Activated CD8-positive, alpha-beta memory T cell treated with anti-CD3 and anti-CD28 coated beads for 4 hours (primary cell): ENCODE measurements at places on chromosomes 3 and 15.

DNA sequence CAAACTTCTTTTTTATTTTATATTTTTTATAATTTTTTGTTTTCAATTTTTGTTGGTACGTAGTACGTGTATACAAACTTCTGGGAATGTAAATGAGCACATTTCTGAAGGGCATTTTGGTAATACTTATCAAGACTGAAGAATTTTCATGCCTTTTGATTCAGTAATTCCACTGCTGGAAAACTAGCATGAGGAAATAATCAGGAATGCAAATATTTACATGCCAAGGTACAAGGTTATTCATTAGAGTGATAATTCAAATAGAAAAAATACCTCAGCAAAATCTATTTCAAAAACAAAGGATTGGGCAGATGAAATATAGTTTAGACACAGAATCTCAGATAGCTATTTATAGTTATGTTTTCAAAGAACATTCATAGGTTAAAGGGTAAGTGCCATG lies 128.7 kb downstream of the DMXL2 start:
- DNase-seq = no peak

DNA sequence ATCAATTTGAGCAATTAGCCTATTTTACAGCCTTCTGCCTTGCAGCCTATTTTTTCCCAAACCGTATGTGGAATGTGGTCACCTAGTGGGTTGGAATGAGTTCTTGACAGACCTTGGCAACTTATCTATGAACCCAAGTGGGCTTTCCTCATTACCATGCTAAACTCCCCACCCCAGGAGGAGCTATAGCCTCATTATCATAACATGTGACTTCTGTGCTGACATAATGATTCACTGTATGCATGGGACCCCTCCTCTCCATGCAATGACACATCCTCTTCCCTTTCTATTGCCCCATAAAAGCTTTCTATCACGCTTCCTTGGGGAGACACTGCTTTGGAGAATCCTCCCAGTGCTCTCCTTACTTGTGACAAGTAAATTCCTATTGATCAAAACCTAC lies 83.5 kb upstream of the FHIT start:
- no peak for DNase-seq

GRCh38 chr15:33328106-33328505 lies 17.3 kb downstream of the RYR3 start:
- no peak for DNase-seq

DNA sequence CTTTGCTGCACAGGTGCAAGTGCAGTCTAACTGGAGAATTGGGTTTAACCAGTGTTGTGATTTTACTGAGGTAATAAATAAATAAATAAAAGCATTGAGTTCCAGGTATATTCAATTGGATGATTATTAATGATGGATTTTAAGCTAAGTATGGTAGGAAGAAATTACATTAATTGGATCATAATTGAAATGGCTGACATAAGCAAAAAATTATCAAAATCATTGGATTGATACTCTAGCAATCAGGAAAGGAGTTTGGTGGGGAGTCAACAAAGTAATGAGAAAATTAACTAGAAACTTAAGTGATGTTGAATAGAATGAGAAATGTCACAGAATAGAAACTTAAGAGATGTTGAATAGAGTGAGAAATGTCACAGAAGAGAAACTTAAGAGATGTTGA lies 981.9 kb downstream of the SI start:
- no peak for DNase-seq

- no peak for DNase-seq
These were observed 873.5 kb downstream of the OTOL1 start for GRCh38 chr3:162370141-162370540.

- DNase-seq = no peak
These were observed 420.7 kb downstream of the ZNF385D start for GRCh38 chr3:21330293-21330692.

DNA sequence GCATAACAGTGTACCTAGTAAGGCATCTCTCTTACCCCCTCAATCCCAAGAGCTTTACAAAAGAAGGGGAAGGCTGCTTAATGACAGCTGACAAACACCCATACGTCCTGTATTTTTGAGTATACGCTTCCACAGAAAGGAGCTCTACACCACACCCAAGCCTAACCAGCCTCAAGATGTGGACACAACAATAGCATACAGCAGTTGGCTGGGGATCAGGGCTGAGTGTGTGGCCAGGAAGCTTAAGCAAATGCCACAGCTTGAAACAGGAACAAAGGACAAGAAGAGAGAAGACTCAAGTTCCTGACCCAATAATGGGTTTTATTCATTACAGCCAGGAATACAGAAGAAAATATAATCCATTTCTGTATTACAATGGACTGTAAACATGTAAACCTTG lies 6.9 kb downstream of the HEXA start:
- DNase-seq = no peak

DNA sequence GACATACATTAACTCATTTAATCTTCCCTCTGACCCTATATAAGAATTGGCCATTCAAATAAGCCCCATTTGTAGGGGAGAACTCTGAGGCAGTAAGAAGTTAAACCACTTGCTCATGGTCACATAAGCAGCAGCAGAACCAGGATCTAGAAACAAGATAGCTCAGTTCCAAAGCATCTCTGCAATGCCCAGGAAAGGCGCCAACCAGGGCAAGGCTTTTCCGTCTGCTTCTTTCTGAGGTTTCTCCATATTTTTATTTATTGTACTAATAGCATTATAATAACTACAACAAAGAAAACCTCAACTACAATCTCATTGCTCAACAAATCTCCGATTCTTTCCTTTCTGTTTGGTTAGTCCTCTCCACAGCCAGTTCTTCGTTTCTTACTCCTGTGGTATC lies 4.3 kb upstream of the UBE2E2 start:
- no peak for DNase-seq

DNA sequence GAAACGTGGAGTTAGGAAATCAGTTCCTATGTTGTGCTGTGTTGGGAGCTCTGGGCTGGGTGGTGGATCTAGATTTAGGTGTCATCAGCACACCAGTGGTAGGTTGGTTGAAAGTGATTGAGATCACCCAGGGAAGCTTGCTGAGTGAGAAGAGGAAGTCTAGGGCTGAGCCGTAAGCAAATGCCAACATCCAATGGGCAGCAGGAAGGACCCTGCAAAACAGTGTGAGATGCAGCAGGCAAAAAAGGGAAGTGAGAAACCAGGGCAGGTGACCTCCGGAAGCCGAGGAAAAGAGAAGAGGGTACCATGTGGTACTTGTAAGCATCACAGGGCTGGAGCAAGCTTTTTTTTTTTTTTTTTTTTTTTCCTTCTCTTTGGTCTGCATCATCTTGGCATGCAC lies 15.9 kb upstream of the COPG1 start:
- DNase-seq = no peak

- DNase-seq = no peak
These were observed 625.7 kb upstream of the LMCD1 start for GRCh38 chr3:7875925-7876324.

DNA sequence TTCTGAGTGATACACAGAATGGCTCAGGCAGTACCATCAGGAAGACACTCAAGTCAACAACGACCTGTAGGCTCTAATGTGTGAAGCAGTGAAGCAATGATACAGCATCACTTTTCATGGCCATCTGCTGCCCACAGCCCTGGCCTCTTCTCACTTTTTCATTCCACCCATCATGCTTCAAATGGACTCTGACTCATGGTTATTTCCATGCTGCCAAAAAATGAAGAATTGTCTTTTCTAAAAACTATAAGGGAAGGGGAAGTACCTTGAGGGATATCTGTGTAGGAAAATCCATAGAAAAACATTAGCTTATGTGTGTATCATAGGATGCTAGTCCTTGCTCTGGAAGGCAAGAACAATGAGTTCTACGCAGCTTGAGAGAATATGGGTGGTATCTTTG lies 11.5 kb downstream of the HGD start:
- DNase-seq = no peak

DNA sequence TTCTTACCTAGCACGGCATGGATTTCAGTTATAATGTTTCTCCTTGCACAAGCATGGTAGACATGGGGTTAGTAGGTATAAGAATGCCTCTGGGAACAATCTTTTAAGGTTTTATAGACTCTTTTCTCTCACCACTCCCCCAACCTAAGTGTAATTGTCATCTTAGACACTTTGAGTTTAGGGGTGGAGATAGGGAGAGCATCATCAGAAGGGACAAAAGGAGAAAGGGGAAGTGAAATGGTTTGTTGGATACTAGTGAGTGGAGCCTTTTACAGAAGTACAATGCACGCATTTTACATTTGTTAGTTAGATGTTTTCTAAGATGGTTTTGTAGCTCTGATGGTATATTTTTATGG lies 189.2 kb downstream of the TP63 start:
- no peak for DNase-seq

- DNase-seq = no peak
These were observed 33.5 kb downstream of the CLDN18 start for GRCh38 chr3:138043266-138044029.

GRCh38 chr3:37731895-37732294 lies 129.8 kb upstream of the CTDSPL start:
- DNase-seq = no peak

DNA sequence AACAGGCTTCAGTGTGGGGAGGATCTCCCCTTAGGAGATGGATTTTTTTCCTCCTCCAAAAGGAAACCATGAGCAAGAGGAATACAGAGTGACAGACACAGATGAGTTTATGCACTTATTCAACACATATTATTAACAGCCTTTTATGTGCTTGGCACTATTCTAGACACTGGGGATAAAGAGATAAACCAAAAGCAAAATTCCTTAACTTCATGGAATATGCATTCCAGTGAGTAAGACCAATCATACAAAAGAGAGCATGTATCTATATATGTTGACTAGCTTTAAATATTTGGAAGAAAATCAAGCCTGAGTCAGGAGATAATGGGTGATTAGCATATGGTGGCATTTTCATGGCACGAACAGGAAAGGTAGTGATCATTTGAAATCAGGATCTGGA lies 284.4 kb upstream of the RASGRP1 start:
- no peak for DNase-seq

GRCh38 chr3:2154621-2155020 lies 56.0 kb downstream of the CNTN4 start:
- no peak for DNase-seq

DNA sequence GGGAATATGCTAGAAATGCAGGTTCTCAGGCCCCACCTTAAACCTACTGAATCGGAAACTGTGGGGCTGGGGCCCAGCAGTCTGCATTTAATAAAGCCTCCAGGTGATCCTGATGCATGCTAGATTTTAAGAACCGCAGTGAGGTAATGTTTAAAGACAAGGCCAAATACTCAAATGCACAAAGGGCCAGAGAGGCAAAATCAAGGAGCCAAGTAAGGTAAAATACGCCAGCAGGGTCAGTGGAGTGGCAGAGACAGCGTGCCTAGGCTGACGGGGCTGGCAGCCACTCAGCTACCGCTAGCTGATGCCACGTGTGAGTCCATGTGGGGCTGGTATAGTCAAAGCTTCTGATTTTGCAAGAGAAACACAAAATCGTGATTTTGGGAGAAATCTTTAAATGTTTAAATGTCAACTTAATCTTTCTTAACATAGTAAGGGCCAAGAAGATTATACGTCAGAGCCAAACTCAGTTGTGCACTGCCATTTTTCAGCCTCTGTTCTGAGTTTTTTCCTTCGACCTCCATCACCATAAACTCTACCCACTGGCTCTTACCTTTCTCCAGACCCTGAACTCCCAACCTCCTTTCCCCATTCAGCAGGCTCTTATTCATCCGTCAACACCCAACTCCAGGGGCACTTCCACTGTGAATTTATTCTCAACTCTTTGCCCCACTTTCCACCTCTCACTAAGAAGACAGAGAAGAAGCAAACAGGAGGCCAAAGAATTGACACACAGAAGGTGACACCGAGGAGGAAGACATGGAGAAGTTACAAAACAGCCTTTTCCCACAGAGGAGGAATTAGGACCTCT lies 136.6 kb upstream of the RAD18 start:
- DNase-seq = no peak

GRCh38 chr3:120355486-120355885 lies 6.3 kb upstream of the LRRC58 start:
- DNase-seq = no peak

DNA sequence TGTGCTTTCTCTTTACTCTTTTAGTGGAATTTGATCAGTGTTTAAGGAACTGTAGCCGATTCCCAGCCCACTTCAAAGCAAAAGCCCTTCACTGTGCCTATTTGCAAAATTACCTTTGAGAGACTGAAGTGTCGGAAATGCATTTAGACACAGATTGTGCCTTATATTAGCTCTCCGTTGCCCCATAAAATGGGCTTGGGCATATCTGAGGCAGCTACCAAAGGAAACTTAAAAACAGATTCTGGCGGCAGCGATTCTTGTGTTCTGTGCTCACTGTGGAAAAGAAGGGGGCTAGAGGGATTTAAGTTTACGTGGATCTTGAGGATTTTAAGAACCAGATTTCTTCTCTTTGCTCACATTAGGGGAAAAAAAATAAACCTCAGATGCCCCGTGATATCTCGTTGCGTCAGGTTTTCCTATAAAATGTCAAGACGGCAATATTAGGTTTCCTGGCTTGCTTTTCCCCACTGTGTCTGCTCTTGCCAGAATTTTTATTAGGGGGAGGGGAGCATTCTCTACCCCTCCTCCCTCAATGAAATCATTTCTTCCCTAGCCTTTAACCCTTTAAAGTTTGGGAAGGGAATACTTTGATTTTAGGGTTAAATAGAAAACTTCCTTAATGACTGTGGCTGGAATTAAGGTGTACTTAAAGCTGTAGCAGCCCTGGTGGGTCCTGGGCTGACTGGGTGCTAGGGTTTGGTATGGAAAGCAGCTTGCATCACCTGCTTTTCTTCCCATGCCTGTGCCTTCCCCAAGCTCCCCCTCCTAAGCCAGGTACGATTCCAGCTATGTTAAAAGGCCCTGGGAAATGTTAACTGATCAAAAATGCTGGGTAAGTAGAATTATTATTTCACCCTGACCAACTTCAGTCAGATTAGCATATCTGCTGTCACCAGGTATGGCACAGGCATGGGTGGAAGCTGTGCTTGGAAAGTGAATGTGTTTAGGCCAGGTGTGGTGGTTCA lies 73.8 kb downstream of the SMAD3 start:
- no peak for DNase-seq

DNA sequence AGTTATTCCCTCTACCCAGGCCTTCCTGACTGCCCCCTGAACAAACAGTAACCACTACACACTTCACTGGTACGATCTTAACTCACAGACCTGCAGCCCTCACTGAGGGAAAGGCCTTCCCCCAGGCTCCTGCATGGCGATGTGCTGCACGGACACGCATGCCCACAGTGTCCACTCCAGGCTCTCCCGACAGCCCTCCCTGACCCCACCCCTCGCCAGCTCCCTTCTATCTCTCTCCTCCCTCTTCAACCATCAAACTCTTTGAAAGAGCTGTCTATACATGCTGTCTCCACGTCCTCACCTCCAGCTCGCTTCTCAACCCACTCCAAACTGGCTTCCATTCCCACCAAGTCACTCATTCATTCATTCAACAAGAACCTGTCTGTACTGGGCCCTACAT lies 3.9 kb downstream of the SCN5A start:
- no peak for DNase-seq

DNA sequence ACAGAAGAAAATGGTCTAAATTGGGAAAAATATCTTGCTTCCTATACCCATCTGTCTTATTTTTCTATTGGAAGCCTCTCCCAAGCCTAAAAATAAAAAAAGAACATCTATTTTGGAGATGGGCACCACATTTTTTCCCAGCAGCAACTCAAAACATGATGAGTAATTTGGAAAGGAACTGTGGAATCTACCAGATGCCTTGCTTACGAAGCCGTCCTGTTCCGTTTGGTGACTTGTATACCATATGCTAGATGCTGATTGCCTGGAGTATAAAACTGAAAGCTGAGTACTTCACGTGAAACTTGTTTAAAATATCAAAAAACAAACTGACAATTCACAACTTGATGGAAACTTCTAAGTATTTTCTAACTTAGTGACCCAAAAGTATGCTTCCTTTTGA lies 491.0 kb downstream of the ROBO2 start:
- no peak for DNase-seq
